ENCODE measurements at places on chromosomes 11 and 22. TPM values are rescaled to one million over a fixed set of nuclear protein-coding genes. Genes with fewer than 3 reads are reported as not detected.

Gene LMO2
- 23.7 TPM for total RNA-seq

Gene SCARF2
- total RNA-seq = 8.6 TPM

Gene MRPL16
- 52.5 TPM for total RNA-seq

Gene NXPE1
- not detected for total RNA-seq

Gene LUZP2
- not detected for total RNA-seq
